ENCODE measurements at places on chromosomes 4 and X.

- DNase-seq: peak; percentile 81
Measured at GRCh38 chrX:24494647-24495075, 29.6 kb downstream of the PDK3 start.

DNA sequence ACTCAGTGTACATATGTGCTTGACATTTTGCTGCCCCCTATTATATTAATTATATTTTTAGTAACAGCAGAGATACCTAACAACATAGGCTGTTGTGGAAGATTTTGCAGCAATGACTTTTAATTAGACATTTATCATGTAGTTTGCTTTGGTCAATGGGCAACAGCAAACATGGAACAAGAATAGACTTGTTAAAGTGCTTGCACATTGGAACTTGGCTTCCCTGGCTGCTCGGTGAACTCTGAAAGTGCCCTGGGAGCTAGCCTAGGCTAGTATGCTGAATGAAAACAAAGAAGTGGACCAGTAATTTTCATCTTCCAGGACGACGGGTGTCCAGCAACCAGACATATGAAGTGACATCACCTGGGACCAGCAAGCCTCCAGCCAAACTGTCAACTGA, 1157.1 kb downstream of the ARAP2 start:
- DNase-seq: no peak

DNA sequence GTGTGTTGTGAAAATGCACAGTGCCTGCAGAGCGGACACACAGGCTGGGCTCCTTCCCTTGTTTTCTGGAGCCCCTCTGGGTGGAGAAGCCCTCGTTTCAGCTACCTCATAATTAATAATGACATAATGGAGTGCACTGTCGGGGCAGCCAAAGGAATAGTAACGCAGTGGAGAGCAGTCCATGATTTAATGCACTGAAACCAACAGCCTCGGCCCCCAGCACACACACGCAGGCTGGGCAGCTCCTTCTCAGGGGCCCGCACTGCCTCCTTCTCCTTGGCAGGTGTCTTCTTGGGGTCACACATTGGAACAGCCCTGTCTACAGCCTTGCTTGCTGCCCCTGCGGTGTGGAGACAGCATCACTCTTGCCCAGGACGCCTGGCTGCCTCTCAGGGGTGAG, 89.2 kb downstream of the DCTD start:
- no peak for DNase-seq

DNA sequence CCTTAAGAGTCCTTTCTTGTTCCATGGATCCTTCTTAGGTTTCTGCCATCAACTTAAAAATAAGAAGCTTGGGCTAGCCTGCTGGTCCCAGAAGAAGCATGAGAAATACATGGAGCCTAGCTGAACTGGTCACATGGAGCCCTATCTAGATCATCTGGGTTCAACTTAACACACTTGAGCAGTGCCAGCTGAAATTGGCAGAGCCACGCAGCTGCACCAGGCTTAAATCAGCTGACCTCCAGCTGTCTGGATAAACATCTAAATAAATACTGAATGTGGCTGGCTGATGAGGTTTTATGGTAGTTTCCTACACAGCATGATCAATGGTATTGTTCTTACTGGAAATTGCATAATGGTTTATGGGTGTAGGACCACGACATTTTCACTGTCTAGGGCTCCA, 598.4 kb upstream of the FAM241A start:
- no peak for DNase-seq

DNA sequence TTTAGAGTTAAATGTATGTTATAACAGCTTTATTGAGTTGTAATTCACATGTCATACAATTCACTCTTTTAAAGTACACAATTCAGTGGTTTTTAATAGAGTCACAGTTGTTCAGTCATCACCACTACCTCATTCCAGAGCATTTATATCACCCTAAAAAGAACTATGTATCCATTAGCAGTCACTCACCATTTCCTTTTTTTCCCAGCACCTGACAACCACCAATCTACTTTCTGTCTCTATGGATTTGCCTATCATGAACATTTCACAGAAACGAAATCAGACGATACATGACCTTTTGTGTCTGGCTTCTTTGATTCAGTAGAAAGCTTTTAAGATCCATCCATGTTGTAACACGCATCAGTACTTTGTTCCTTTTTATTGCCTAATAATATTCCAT, 52.9 kb upstream of the FRAS1 start:
- DNase-seq: no peak

- no peak for DNase-seq
Measured at GRCh38 chr4:178165251-178165950, 723.2 kb upstream of the AGA start.

DNA sequence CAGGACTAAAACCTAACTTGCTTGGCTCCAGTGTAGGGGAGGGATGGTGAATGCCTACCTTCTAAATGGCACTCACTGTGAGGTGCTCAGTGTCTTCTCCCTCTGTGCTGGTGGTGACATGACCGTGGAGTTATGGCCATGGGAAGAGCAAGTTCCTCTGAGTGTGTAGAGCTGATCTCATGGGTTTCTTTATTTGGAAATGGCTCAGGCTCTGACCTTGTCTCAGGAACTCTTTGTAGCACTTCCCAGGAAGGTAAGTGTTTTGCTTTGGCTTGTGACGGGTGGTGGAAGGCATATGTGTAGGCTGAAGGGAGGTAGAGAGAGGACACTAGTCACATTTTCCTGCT, 6.4 kb downstream of the MSN start:
- DNase-seq: no peak

- peak; percentile 14 for DNase-seq
Measured at GRCh38 chr4:148196164-148196563, 246.1 kb downstream of the NR3C2 start.

DNA sequence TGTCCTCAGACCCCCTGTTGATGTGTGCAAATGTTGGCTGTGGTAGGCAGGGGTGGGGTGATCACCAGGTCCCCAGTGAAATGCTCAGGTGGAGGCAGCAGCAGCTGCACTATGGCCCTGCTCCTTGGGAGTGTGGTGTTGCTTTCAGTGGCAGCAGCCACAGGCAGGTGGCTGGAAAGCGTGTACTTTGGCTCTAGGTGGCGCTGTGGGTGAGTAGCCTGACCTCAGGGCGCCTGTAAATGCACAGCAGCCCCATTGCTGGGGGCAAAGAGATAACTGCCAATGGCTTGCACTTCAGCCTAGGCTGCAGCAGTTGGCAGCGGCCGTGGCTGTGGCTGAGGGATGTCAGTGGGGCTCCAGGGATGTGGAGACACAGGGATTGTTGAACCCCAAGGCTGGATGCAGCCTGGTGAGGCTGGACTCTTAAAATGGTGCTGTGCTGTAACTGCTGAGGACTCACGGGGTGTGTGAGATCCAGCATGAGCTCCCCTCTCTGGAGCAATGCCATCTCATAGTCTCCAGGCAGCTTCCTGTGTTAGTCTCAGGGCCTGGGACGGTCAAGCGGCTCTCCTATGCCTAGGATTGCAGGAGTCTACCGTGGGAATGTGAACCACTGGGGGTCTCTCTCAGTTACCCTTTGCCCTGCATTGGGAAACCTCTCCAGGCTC, 421.7 kb upstream of the HTR2C start:
- DNase-seq: no peak

DNA sequence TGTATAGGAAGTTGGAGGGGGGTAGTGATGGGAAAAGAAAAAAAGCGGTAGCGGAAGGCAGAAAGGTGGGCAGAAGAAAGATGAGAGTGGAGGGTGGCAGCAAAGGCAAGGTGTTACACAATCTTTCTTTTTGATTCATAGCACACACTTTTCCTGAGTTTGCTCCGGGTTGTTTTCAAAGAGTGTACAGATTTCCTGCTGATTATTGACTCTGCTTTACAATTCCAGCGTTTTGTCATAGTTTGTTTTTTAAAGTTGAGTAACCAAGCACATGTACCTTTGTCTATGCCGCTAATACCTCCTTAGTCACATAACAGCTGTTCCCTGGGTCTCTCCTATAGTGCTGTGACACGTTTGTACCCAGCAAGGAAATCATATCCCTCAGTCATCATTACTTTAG, 50.3 kb downstream of the AGA start:
- DNase-seq: no peak

DNA sequence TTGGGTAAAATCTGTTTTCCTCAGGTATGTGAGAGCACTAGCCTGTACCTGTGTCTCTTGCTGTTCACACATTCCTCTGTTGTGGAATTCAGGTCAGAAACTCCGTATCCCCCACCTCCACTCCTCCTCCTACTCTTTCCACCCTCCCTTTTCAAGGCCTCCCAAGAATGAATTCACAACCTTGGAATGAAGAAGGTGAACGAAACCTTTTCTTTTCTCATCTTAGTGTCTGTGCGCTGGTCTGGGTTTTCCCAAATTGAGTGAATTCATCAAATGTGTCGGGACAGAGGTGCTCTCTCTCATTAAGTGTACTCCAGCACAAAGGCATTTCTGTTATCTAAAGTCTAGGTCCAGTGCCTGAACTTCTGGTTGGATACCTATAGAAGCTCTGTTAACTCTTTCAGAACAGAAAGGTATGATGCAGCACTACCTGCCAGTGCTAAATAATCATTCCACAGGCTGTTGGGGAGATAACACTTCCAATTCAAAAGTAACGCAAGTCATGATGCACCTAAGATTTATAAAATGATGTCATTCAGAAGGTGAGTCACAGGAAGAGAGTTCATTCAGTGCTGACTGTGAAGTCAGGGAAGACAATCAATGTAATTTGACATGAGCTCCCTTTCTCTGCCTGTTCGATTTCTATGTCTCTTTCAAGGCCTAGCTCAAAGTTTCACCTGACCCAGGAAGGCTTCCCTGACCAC, 41.9 kb downstream of the COL4A6 start:
- DNase-seq: no peak

DNA sequence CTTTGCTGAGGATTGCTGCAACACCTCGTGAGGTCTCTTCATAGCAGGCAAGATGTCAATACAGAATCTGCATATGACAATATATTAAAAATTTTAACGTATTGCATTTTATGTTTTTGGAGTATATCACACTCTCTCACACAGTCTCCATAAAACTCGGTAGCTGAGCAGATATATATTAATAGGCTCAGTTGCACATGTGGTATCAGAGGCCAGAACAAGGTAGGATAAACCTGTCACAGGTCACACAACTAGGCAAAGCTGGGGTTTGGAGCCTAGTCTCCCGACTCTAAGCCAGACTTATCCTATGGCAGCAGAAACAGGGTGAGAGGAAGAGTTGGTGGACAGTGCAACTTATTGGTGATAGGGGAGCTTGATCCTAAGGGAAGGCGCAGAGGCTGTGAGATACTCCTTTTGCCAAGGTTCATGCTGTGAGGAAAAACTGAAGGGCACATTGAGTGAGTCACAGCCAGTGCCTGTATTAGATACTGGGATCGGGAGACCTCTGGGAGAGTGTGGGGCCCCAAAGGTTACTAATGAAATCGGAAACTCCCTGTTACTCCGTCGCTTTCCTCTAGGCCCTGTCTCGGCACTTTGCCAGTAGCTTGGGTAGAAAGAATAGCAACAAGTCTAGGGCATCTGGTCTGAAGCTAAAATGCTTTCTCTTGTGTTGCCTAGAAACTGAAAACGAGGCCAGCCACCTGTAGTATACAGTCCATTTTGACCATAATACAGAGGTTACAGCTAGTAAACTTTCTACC, 195.7 kb downstream of the ARHGAP10 start:
- peak; percentile 48 for DNase-seq

DNA sequence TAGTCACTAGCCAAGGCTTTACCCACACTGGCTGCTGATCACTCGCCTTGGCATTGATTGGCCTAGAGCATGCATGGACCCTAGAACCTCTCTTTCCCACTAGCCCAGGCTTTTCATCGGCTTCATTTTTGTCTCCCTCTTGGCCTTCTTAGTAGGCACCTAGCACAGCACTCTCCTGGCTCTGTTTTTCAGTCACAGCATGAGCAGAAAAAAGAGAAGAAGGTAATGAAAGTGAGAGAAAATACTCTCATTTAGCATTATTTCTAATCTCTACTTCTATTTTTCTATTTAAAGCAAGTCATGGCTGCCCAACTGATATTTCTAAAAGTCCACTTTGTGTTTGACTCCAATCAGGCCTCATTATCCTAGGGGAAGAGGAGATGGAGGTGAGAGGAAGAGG, 267.2 kb downstream of the FBXO8 start:
- no peak for DNase-seq

GRCh38 chr4:121786221-121786620, 14.9 kb upstream of the EXOSC9 start:
- DNase-seq: no peak

DNA sequence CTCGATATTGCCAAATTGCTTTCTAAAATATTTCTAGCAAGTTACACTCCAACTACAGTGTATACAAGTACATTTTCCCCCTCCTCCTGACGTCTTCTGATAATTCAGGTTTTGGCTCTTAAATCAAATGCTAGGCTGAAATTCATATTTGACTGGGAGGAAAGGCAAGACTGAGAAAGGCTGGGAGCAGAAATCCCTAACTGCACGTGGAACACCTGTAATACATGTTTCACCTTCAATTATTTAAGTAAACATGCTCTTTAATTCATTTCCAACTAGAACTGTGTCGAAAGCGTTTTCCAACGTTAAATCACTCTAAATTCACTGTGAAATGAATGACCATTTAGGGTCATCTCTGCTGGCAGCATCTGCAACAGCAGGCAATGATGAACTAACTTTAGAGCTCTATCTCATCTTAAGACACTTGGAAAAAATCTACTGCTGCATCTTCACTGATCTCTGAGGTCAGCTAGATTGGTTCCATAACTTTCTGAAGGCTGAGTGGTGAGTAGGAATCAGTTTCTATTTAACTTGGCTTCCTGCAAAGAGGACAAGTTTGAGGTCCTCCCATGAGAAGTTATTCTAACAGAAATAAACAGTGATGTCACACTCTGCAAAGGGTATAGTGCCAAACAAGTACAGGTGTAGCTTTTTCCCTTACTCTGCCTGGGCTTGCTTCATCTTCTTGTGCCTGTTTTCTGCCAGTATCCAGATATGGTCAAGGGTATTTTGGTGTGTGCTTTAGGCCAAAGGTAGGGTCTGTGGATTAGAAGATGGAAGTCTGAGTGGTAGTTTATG, 144.3 kb upstream of the PAK3 start:
- DNase-seq: no peak

DNA sequence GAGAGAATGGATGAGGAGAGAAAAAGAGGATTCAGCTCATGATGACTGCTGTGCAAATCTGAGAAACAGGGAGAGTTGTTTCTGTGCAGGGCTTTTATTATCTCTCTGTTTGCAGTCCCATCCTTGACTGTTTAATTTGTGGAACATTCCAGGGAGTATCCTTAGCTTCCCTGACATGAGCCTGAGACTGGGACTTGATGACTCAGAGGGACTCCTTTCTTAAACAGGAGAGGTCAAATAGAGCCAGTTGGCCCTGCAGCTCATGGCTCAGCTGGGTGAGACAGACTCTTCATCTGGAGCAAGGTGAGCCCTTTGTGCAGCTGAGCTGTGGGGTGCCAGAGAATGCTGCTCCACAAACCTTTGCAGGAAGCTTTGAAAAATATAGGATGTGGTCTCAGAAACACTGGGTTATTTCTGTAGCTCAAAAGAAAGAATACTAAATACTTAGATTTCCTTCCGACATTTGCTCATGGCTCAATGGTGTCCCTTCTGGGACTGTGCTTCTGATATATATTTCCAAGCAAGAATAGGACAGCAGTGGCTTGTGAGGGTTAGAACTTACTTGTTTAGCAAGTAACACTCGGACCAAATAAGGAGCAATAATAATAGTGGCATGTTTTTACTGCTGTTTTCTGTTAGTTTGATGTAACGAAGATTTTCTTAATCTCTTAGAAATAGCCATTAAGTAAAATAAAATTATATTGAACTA, 14.5 kb downstream of the ARHGAP24 start:
- DNase-seq: no peak

GRCh38 chr4:113625902-113626301, 135.6 kb downstream of the CAMK2D start:
- no peak for DNase-seq

GRCh38 chr4:19455850-19456602, 795.7 kb upstream of the SLIT2 start:
- no peak for DNase-seq

GRCh38 chr4:174244441-174244840, 39.0 kb downstream of the FBXO8 start:
- no peak for DNase-seq

- DNase-seq: peak; percentile 80
Measured at GRCh38 chr4:577499-578450, 1.7 kb upstream of the TMEM271 start.
